Mesenchymal stem cell (in vitro differentiated cells and primary cell): ENCODE measurements at places on chromosomes 2 and 18.

DNA sequence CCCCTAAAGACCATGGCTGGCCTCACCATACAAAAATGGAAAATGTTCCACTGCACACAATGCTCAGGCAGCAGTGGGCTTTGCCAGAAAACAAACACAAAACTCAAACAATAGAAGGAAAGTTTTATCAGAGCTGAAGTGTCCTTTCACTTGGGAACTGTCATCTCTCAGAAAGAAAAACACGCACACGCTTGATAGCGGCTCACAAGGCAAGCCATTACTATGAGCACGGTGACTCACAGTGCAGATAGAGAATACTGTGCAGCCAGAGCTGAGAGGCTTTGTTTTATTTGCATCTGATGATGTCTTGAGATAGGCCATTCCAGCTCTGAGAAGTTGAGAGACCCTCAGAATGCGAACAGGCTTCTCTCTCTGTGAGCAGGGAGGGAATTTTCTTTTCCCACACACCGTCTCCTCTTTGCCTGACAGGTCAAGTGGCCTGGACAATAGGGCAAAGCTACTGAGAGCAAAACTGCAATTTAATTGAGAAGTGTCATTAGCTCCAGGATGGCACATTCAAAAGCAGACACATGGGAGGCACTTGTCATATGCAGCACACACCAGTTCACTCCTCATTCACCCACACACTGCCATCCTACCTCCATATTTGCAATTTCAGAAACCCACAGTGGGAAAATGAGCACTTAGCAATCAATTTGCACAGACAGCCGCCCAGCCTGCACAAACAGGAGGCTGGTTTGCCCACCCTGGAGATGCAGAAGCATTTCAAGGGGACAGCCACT, 236.6 kb downstream of the SS18 start:
- no peaks in the 10 kb centered on the region for H3K27me3 ChIP-seq
- H3K36me3 ChIP-seq = no peaks in the 10 kb centered on the region
- peak; percentile 16 for DNase-seq

- no peak overlapping the region for H3K4me3 ChIP-seq
- no peaks in the 10 kb centered on the region for H3K27me3 ChIP-seq
- no peaks in the 10 kb centered on the region for H3K4me1 ChIP-seq
- DNase-seq = no peak
- no peak overlapping the region for H3K27ac ChIP-seq
Observed at GRCh38 chr2:204885747-204886146, 340.5 kb downstream of the PARD3B start.

GRCh38 chr2:18346344-18346743, 214.1 kb downstream of the RDH14 start:
- H3K27ac ChIP-seq = peak overlapping the region; percentile 39
- H3K36me3 ChIP-seq = no peaks in the 10 kb centered on the region
- DNase-seq = no peak
- no peaks in the 10 kb centered on the region for H3K4me1 ChIP-seq
- no peak overlapping the region for H3K4me3 ChIP-seq

DNA sequence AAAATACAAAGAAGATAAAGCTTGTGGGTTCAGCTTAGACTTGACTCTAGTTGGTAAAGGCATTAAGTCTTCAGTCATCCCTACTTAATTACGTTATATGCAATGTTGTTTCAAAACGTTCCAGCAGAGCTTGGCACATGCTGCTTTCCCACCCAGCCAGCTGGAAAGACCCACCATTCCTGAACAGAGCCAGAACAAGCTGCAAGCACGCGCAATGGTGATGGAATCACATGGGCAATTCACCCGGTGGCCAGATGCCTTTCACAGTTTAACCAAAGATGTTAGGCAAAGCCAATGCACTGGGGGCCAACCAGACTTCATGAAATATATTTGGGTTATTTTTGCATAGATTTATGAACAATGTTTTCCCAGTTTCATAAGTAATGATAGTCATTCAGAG, 123.4 kb upstream of the CDH20 start:
- no peaks in the 10 kb centered on the region for H3K27me3 ChIP-seq
- H3K4me1 ChIP-seq = peaks cover 2% of the 10 kb centered on the region
- H3K4me3 ChIP-seq = no peak overlapping the region
- no peak for DNase-seq
- H3K36me3 ChIP-seq = no peaks in the 10 kb centered on the region

GRCh38 chr2:19026261-19026660, 332.2 kb downstream of the OSR1 start:
- H3K36me3 ChIP-seq = no peaks in the 10 kb centered on the region
- no peaks in the 10 kb centered on the region for H3K4me1 ChIP-seq
- H3K4me3 ChIP-seq = no peak overlapping the region

- peak overlapping the region; percentile 49 for H3K27ac ChIP-seq
- peaks cover 2% of the 10 kb centered on the region for H3K4me1 ChIP-seq
- H3K36me3 ChIP-seq = no peaks in the 10 kb centered on the region
- DNase-seq = peak; percentile 80
- H3K27me3 ChIP-seq = no peaks in the 10 kb centered on the region
Observed at GRCh38 chr2:174117951-174118930, 130.1 kb downstream of the OLA1 start.

- no peak overlapping the region for H3K4me3 ChIP-seq
- peaks cover 11% of the 10 kb centered on the region for H3K36me3 ChIP-seq
- peak overlapping the region; percentile 79 for H3K27ac ChIP-seq
- peaks cover 17% of the 10 kb centered on the region for H3K4me1 ChIP-seq
Observed at GRCh38 chr18:74498712-74499627, 2.8 kb downstream of the CNDP2 start.

DNA sequence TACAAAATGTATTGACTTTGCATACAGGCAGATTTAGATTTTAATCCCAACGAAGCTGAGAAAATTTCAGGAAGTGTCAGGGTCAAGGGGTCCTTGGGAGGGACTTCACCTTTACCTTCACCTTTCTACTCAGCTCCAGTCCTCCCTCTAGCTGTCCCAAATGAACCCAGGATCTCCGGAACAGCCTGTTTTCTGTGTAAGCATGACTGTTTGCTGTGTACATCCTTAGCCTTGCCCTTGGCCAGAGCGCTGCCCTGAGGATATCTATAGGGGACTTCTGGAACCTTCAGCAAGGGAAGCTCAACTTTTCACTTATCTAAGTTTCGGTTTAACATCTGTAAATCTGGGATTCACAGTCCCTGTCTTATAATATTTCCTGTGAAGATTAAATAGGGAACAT, 246.8 kb upstream of the ST6GAL2 start:
- H3K27ac ChIP-seq = no peak overlapping the region
- DNase-seq = no peak
- no peaks in the 10 kb centered on the region for H3K27me3 ChIP-seq
- H3K36me3 ChIP-seq = no peaks in the 10 kb centered on the region

GRCh38 chr2:143808166-143808565, 678.9 kb downstream of the ARHGAP15 start:
- DNase-seq = peak; percentile 44
- no peak overlapping the region for H3K27ac ChIP-seq
- H3K4me1 ChIP-seq = no peaks in the 10 kb centered on the region
- no peaks in the 10 kb centered on the region for H3K36me3 ChIP-seq
- no peak overlapping the region for H3K4me3 ChIP-seq

DNA sequence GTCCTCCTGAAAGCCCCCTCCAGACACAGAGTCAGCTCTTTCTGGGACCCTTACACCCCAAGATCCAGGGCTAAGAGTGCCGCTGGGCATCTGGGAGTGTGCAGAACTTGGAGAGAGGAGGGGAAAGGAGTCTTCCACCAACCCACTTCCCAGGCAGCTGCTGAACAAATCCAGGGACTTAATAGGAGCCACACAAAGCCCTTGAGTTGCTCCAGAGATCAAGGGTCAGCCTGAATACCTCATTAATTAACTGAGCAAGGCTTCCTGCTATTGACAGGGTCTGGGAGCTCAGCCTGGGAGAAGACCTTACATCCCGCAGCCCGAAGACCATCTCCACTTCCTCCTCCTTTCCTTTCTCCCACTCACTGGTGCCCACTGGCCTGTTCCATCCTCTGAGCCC, 108.3 kb downstream of the CELF4 start:
- no peaks in the 10 kb centered on the region for H3K36me3 ChIP-seq
- peaks cover 25% of the 10 kb centered on the region for H3K27me3 ChIP-seq
- DNase-seq = no peak
- H3K27ac ChIP-seq = no peak overlapping the region
- no peaks in the 10 kb centered on the region for H3K4me1 ChIP-seq
